ENCODE measurements at places on chromosomes 3 and 15.

DNA sequence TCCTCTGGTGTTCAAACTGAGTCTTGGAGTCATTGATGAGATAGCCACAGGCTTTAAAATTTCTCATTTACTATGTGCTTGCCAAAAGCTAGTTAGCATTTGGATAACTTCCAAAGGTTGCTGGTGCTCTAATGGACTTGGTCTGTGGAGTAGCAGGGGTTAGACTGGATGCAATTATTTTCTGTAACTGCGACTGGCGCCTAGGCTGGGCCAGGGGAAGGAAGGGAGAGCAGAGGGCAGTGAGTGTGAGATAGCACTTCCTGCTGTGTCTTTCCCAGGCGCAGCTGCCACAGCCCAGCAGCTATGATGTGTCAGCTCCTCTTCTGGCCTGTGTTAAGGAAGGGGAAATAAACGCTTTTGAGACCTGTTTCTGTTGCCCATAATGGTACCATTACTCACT, 98.6 kb downstream of the MYRIP start:
- peak; percentile 27 for DNase-seq

GRCh38 chr3:43224405-43225073, 61.8 kb upstream of the SNRK start:
- DNase-seq, result no peak

DNA sequence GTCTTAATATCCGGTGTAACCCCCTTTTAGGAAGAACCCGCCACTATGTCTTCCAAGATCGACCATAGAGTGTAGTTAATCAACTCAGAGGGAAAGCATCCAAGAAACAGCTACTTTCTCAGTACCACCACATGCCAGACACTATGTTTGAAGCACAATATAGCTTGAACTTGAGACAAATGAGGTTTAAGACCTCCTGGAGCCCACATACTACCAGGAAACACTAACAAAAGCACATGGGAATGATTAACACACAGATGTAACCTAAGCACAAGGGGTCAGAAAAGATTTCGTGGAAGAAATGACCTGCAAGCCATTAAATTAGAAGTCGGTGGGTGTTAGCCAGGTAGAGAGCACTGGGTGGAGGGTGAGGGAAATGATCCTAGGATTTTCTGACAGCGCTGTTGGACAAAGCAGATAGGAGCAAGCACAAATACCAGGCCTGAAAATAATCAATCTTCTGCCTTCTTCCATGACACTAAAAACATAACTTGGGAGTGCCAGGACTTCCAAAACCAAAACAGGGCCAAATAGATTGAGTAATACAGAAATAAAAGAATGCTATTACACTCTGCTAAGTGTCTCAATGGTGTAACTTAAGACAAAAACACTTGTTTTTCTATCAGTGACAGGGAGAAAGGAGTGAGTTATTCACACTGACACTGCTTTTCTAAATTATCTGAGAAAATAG, 213.7 kb downstream of the FOXP1 start:
- no peak for DNase-seq

GRCh38 chr3:12797892-12798558, 1.5 kb downstream of the CAND2 start:
- no peak for DNase-seq

- DNase-seq, result no peak
These were observed 37.4 kb downstream of the SHQ1 start for GRCh38 chr3:72810659-72811434.

DNA sequence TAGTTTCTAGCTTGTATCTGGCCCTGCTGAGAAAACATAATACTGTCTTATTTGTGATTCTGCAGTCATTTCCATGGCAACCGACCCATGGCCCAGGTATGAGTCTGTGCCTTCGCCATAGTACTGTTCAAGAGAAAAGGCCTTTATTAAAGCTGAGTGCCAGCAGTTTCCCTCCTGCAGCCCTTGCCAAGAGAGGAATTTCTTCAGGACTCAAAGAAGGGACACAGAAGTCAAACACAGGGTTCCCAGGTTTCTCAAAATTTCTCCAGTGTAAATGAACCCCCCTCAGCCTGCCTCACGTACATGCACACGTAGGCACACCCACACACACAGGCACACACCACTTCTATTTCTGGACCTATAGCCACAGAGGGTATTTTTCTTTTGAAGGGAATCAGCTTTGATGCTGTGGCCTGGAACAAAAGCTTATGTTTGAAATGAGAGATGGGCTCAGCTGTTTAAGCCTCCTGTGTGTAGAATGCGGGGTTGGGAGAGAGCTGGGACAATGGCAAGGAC, 269.2 kb downstream of the PDCD6IP start:
- no peak for DNase-seq

DNA sequence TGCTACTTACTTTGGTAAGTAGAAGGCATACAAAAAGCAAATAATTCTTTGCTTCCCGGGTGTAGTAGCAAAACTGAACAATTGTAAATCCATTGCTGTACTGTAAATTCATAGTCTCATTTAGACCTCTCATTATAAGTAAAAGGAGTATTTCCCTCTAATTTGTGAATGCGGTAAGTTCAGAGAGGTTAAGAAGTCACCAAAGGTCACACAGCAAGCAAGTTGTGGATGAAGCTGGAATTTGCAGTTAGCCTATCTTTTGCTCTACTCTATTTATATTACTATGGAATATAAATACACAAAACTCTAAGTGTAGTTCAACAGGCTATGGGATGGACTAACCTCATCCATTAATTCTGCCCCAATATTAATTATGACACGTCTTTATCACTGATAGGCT, 508.3 kb downstream of the MCTP2 start:
- no peak for DNase-seq

DNA sequence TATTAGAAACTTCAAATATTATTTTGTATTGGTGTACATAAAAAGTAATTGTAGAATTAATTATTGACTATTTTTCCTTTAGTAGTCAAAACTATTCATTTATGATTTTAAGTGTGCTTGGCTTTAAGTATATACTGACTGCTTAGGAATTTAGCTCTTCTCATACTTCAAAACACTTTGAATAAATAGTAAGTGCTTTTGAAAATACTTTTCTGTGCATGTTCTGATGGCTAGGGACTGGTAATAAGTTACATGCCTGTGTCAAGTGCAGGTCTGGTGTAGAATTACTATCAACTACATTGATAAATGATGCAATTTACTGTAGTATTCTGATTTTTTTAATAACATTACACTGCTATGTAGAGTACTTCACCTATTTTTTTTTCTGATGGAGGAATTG, 397.6 kb upstream of the SGO1 start:
- DNase-seq, result no peak

- DNase-seq, result no peak
These were observed 78.8 kb downstream of the EOMES start for GRCh38 chr3:27643355-27643754.

GRCh38 chr3:193292386-193292785, 51.4 kb downstream of the PLAAT1 start:
- DNase-seq, result no peak

- no peak for DNase-seq
These were observed 35.8 kb upstream of the HERC1 start for GRCh38 chr15:63869371-63870042.

GRCh38 chr3:147712357-147712756, 303.2 kb downstream of the ZIC1 start:
- DNase-seq, result peak; percentile 30

- DNase-seq, result no peak
These were observed 183.2 kb upstream of the IL12A start for GRCh38 chr3:159805411-159805772.

- no peak for DNase-seq
These were observed 154.4 kb downstream of the TUSC7 start for GRCh38 chr3:116863822-116864589.

GRCh38 chr3:35492841-35493240, 146.5 kb upstream of the ARPP21 start:
- DNase-seq, result no peak

DNA sequence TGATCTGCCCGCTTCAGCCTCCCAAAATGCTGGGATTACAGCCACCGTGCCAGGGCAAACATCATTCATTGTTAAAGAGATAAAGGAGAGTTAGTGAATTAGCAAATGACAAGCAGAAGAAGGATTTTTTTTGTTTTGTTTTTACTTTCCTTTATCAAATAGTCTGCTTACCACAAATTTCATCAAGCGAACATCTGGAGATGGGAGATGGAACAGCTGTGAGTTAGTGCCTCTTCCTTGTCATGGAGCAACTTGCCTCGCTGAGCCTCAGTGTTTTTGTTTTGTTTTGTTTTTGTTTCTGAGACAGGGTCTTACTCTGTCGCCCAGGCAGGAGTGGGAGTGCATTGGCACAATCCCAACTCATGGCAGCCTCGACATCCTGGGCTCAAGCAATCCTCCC, 15.9 kb downstream of the ZNF860 start:
- DNase-seq, result no peak

- no peak for DNase-seq
These were observed 100.6 kb downstream of the IL1RAP start for GRCh38 chr3:190614226-190615059.

DNA sequence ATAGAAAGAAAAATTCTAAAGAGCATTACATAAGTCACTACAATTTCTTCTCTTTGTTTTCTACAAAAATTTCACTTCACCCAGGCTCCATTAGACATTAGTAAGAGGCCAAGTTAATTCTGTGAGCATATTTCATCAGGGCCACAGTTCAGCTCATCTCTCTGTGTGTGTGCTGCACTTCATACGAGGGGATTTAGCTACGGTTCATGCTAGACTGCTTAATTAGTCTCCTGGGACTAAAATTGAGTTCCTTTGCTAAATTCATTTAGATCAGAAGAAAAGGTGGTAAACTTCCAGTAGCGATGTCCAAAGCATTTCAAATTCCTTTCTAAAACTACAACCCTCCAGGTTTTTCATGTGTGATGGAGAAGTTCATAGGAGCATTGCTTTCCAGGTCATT, 83.1 kb upstream of the SETMAR start:
- DNase-seq, result no peak

DNA sequence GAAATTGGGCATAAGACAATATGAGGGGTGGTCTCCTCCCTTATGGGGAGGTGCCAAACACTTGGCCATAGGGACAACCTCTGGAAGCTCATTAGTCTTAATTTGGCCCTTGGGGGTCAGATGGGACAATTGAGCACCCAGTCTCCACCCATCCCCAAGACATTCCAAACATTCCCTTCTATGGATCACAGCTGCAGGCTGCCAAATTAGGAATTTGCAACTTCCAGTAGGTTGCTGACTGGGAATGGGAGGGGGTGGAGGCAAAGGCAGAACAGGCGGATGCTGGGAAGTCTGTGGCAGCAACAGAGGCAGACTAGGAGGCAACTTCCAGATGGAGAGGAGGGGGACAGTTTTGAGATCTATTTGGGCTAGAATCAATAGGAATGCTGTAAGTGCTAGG, 1.4 kb upstream of the PDHB start:
- no peak for DNase-seq

DNA sequence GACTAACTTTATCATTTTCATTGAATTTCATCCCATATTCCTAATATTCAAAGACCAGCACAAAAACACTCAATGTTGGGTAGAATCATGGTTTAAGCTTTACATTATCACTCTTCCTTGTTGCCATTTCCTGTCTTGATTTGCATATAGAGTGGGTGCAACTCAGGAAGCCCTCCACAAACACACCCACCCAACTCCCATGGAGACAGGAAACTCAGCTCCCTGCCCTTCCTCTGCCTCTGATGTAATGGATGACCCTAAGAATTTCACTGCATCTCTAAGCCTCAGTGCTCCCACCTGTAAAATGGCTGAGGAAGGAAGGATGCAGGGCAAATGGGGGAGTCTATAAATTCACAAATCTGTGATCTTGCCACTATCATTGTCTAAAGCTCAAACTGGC, 98.1 kb upstream of the BFSP2 start:
- no peak for DNase-seq

DNA sequence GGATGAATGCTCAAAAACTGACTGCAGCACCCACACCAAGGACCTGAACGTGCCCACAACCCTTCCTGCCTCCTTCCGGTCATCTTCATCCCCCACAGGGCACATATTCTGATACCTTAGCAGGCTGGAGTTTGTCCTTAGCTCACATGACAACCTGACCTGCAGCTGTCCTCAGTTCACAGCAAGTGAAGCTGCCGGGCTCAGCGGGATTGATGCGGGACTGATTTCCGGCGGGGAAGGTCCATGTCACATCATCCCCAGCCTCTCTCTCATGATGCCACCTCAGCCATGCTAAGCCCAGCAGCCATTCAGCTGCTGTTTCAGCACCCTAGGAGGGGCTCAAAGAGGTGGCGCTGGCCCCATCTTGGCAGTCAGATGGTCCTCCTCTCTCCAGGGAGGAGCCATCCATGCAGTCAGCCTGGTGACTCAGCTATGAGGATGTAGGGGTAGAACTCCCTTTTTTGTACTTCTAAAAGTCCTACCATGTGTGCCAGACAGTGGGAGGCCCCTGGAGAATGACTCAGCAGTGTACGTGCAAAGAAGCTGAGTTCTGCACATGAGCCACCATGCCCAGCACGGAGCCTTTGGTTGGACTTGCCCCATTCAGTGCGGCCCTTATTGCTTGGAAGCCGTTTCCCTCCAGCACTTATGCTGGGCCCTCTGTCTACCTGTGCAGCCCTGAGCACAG, 9.5 kb downstream of the CA12 start:
- peak; percentile 45 for DNase-seq

- no peak for DNase-seq
These were observed 27.5 kb downstream of the MASP1 start for GRCh38 chr3:187264021-187264420.

DNA sequence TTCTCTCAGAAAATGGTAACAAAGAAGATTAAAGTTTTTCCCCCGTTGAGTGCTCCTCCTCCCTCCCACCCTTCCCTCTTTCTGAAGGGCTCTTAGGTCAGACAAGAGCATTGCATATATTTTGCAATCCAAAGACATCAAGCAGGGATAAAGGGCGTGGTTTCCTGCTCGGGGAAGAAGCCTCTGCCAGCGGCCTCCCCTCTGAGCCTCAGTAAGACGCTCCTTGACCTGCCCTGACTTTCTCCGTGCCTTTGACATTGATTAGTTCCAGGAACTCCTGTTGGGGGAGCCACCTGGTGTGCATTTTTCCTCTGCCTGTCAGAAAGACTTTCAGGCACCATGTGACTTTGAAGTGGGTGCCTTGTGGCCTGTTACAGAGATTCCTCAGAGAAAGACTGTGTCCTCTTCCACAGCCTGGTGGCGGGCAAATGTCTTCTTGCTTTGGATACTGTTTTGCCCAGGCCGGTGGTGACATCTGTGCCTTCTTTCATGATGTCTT, 87.2 kb upstream of the TBL1XR1 start:
- peak; percentile 52 for DNase-seq

DNA sequence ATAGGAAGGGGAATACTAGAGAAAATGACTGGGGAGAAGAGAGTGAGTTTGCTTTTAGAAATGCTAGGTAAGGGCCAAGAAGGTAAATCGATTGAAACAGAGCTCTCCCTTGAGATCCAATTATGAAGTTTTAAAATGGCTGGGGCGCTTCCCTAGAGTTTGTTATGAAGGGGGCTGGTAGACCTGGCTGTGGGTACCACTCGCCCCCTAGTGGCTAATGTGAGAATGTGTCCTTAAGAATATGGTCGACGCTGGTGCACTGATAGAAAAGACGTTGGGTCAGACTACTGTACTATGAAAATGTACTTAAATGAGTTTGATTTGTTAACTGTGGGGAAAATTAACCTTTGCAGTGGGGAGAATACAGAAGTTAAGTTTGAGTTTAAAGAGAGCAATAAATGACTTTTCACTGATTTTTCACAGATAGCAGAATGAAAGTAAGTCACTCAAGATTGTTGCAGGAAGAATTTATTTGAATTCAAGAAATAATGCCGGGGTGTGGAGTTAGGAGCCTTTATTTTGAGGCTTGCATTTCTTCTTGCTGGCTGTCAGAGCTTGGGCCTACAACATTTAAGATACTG, 9.2 kb downstream of the TMPRSS7 start:
- DNase-seq, result peak; percentile 39
